ENCODE measurements at places on chromosomes 7 and 10.
A peak's percentile ranks its signal among the peaks of the same experiment; 100 is the strongest.

DNA sequence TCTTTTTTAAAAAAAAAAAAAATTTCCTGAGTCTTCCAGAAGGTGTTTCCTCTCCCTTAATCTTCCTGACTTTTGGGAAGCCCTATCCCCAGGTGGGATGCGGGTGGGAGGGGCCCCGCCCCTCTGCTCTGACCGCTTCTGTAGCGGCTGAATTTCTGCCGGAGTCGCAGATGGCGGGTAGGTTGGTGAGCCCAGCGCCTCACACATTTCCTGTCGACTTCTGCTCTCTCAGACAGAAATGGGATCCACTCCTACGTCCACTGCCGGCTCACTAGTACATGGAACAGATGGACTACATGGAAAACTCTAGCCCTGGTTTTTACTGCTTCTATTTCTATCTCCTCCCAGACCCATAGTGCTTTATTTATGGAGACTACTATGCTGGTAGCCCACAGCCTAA lies 90.9 kb downstream of the NEUROD6 start:
- no peak for DNase-seq

DNA sequence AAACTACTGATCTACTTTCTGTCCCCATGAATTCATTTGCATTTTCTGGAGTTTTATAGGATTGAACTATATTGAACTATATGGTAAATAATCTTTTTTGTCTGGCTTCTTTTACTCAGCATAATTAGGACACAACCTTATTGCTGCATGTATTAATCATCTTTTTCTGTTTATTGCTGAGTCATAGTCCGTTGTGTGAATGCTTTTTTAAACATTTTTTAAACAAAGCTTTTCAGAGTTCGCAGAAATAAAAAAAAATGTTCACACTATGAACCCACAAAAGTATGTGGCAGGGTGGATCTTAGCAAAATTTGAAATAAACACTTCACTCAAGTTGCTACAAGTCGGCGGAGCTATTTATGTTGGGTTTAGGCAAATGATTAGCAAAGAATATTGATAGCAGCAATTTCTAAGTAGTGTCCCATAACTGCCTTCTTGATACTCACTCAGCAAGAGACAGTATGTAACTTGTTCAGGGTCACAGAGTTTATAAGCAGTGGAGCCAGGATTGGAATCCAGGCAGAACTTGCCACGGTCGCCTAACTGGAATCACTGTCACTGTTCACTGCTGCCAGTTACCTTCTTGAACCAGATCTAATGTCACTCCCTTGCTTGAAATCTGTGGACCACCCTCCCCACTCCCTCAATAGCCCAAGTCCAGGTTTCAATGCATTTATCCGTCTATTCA lies 5.6 kb downstream of the CH25H start:
- no peak for DNase-seq

DNA sequence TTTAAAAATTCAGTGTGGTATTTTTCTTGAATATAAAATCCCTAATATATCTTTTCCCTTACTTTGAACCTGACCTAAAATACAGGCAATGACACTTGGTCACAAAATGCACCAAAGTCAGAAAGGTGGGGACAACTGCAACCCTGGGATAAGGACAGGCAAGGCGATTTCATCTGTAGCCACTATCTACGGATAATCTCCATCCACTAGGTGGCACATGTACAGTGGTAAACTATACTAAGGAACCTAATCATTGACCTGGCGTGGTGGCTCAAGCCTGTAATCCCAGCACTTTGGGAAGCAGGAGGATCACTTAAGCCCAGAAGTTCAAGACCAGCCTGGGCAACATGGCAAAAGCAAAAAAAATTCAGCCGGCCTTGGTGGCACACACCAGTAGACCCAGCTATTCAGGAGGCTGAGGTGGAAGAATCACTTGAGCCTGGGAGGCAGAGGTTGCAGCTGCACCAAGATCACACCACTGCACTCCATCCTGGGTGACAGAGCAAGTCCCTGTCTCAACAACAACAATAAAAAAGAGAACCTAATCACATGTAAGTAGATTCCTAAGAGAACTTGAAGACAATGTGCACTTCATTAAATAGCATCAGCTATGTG lies 98.9 kb downstream of the KMT2C start:
- peak; percentile 63 for DNase-seq

- no peak for DNase-seq
These were observed 512.9 kb downstream of the SUGCT start for GRCh38 chr7:40647719-40648118.

GRCh38 chr7:92763636-92764423 lies 72.5 kb downstream of the CDK6 start:
- no peak for DNase-seq

- no peak for DNase-seq
These were observed 443.7 kb upstream of the GRM3 start for GRCh38 chr7:86199881-86200614.

DNA sequence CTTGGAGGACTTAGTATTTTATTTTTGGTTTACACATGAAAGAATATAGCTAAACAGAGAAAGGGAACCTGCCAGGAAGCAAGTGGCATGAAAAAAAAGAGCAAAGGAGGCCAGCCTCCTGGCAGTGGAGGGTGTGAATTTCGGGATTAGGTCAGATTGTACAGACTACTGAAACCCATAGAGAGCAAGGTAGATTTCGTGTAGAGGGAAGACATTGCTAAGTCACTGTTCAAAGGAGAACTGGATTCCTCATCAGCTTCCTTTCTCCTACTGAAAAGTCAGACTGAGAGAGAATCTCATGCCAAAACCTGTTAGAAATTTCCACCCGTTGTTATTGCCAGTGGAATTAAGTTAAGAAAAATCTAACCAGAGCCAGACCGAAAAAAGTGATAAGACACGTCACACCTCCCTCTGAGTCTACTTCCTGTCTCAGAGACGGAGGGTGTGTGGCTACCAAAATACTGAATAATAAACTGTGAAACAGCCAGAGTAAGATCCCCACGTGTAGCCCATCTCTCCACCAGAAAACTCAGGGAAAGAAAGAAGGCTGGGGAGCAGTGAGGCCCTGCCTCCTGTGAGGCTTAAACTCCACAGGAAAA lies 118.8 kb downstream of the SKIDA1 start:
- DNase-seq: no peak

DNA sequence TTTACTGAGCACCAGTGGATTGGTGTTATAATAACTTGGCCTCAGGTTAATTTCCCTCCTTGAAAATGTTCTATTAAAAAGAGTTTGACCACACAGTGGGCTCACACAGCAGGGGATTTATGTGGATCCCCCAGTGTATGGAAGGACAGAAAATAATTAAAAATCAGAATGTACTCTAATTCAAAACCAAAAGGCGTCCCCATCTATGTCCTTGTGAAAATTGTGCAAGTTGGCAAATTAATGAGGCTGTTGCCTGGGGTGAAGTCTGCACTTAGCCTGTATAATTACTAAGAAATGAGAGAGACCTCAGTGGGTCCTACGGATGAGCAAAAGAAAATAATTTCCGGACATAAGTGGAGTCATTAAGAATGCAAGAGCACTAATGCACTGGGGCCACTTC lies 31.1 kb downstream of the PIK3CG start:
- DNase-seq: no peak

- no peak for DNase-seq
These were observed 44.7 kb upstream of the MTURN start for GRCh38 chr7:30090111-30090510.

DNA sequence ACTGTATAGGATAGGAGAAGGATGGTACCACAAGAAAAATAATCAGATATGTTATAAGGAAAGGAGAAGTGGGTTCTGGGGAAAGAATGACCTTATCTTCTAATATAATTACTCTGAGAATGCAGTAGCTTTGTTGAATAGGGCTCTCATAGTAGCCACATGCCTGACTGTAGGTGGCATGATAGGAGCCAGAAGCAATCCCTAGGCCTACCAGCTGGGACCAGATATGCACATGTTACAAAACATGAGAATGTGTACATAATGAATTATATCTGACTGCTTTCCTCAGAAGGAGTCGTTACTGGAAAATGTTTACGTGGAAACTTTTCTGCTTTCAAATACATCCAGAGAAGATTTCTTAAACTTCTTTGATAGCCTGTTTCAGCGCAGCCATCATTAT lies 53.2 kb upstream of the FAM3C start:
- DNase-seq: no peak

DNA sequence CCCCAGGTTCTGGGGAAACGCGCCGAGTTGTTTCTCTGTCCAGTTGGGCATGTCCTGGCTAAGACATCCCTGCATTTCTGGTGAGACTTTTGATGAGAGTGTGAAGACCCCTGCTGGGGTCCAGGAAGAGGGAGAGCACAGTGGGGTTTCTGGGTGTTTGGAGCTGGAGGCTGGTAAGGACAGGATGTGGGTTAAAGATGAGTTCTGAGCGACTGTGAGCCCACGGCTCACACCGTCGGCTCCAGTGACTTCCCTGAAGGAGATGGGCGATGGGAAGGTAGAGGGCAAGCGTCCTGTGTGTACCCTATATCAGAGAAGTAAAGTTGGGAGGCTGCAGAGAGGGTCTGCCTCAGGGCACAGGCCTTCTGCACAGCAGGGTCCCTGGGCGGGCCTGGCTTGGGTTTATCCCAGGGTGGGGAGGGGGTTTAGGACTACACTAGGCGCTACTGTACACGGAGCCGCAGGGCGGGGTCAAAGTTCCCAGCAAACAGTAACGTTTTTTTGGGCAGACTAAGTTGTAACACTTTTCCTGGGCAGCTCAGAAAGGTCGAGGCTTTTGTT lies 3.6 kb downstream of the EMX2 start:
- no peak for DNase-seq

DNA sequence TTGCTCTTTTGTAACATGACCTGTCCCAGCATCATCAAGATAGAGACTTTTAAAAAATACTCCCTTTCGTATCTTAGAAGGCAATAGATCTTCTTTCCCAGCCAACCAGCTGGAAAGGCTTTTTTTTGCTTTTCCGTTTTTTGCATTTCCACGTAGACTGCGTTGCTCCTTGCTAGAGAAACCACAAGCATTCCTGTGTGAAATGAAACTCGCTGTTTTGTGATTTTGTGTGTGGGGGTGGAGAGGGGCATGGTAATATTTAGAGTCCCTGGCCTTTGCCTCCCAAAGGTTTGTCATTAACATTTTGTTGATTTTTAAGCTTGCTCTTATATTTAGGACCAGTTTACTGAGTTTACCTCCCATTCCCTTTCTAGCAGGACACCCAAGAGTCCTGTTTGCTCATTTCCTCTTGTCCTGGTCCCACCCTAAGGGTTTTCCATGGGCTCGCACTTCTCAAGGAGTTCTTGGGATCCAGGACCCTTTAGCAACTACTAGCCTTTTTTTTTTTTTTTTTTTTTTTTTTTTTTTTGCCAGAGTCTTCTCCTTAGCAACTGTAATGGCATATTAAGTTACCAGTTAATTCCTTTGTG lies 243.6 kb downstream of the BICC1 start:
- DNase-seq: no peak

DNA sequence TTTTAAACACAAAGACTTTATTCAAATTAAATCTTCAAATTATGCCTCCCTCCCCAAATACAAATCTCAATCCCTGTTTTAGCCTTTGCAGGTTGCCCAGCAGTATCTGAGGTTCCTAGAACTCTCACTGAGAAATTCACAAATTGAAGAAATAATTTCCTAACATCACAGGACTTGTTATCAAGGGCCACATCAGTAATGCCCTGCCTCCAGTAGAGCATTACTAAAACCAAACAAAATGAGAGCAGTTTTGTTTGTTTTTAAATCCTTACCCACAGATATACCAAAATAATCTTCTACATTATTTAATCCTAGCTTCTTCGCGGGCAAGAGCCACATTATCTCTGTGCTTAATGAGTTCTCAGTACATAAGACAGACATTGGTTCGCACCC lies 152.2 kb downstream of the SGMS1 start:
- no peak for DNase-seq

DNA sequence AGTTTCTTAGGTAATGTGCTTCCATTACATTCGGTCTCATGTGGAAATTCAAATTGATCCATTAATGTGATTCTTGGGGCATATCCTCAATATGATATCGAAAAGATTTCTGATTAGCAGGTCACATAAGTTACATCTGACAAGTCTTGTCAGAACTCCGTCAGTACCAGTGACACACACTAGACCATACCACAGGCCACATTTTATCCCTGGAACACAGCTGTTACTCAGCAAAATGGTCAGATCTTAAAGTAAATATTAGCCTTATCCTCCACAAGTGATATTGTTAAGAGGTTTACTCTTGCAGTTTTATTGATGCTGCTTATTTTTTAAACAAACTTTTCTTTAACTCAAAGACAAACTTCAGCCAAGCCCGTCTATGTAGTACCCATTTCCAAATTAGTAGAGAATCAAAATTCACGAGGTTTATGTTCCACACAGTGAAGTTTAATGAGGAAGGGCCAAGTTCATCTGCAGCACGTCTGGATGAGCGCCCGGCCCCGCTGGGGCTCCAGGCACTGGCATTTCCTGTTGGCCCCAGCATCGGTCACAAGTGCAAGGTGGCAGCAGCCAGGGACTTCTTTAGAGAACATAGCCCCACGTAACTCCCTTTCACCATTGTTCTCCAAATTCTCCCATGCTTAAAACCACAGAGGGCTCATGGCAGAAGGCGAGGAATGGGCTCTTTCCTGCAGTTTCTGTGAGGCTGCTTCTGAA lies 132.2 kb downstream of the VIPR2 start:
- DNase-seq: no peak

DNA sequence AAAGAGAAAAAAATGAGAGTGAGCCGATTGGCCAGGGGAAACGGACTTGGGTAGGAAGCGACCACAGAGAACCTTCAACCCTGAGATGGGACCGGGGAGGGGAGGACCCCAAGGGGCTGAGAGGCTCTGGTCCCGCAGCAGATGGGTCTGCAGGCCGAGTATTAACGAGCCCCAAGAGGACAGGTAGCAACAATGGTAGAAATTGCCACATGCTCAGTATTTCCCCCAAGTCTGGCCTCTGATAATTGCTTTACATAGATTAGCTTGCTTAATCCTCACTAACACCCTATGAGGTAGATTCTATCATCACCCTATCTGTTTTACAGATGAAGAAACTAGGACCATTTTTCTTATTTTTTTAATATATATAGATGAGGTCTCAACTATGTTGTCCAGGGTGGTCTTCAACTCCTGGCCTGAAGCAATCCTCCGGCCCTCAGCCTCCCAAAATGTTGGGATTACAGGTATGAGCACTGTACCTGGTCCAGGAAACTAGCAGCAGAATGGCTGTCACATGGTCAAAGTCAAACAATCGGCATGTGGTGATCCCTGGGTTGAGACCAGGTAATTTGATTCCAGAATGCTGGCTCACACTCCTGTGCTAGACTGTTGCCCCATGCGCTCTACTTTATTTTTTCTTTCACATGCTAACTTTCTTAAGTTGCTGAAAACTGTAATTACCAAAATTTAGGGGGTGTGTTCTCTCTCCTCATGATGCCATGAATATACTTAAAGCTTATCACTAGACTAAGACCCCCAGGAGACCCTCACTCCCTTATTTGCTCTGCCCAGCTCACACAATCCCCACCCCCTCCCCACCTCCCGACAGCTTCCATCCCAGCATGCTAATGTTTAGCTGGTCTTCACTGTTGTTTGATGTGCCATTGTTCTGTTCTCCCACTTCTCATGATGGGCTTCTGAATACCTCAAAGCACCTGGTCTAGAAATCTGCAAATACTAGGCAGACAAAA lies 67.9 kb upstream of the AFAP1L2 start:
- DNase-seq: no peak

GRCh38 chr10:124568339-124568738 lies 106.7 kb downstream of the LHPP start:
- no peak for DNase-seq

GRCh38 chr10:49332768-49333167 lies 33.8 kb downstream of the C10orf71 start:
- no peak for DNase-seq
